ENCODE measurements at places on chromosomes 1 and 21.

- no peak for DNase-seq
Observed at GRCh38 chr1:22794647-22795365, 84.2 kb downstream of the EPHB2 start.

DNA sequence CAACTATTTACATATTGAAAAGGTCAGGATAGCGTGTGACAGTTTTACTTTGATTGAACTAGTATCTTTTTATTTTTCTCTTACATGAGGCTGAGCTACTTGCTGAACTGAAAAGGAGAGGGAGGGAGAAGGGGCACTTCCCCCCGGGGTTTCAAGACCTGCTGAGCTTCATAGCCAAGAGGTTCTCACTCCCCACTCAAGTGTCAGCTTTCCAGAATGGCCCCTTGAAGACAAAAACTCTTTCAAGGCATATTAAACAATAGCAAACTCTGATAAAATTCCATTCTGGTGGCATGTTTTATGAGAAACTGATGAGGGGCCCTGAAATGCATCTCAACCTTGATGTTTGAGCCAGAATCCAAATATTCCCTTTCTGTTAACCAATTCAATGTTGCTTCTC lies 143.0 kb downstream of the KAZN start:
- no peak for DNase-seq

- DNase-seq = no peak
Observed at GRCh38 chr1:213844632-213845031, 143.1 kb upstream of the PROX1 start.

- no peak for DNase-seq
Observed at GRCh38 chr1:63004868-63005267, 220.9 kb downstream of the ATG4C start.

DNA sequence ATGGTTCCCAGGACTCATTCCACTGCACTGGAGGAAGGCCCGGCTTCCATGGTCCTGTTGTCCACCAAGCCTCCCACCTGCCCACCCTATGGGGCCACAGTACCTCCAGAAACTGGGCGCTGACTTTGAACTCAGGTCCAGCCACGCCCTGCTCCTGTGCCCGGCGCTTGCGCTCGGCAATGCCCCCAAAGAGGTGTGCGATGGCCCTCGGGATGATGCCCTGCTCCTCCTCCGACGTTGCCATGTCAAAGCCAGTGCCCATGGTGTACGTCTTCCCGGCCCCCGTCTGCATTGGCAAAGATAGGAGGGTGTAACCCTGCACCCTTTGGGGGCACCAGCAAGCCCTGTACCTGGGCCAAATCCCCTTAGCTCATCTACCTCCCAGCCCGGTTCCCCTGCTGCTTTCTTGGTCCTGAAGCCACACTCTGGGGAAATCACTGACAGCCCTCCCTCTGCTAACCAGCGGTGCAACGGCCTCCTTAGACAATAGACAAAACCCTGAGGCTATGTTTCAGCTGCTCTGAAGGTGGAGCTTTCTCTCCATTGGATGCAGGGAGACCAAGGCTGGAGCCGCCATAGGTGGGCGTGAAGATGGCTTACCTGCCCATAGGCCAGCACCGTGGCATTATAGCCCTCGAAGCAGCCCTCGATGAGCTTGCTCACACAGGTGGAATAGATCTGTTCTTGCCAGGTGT lies 14.7 kb downstream of the KIF21B start:
- no peak for DNase-seq

- no peak for DNase-seq
Observed at GRCh38 chr1:112308716-112309115, 87.3 kb upstream of the CTTNBP2NL start.

- DNase-seq = no peak
Observed at GRCh38 chr1:26459573-26460031, 12.6 kb upstream of the HMGN2 start.

DNA sequence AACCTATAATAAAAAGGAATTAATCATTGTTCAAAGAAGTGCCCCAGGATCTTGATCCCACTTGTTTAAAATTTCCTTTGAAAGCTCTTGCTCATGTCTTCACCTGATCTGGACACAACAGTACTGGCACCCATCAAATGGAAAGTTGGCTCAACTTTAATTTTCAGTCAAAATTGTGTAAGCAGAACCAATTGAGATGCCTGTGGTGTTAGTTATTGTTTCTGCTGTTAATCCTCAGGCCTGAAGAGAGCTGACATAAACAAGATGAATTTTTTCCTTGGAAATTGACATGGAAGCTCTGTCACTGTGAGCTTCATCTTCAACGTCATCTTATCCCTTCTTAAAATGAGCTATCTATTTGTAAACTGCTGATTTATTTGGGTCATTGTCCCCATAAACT lies 88.3 kb upstream of the TNFSF4 start:
- DNase-seq = no peak

DNA sequence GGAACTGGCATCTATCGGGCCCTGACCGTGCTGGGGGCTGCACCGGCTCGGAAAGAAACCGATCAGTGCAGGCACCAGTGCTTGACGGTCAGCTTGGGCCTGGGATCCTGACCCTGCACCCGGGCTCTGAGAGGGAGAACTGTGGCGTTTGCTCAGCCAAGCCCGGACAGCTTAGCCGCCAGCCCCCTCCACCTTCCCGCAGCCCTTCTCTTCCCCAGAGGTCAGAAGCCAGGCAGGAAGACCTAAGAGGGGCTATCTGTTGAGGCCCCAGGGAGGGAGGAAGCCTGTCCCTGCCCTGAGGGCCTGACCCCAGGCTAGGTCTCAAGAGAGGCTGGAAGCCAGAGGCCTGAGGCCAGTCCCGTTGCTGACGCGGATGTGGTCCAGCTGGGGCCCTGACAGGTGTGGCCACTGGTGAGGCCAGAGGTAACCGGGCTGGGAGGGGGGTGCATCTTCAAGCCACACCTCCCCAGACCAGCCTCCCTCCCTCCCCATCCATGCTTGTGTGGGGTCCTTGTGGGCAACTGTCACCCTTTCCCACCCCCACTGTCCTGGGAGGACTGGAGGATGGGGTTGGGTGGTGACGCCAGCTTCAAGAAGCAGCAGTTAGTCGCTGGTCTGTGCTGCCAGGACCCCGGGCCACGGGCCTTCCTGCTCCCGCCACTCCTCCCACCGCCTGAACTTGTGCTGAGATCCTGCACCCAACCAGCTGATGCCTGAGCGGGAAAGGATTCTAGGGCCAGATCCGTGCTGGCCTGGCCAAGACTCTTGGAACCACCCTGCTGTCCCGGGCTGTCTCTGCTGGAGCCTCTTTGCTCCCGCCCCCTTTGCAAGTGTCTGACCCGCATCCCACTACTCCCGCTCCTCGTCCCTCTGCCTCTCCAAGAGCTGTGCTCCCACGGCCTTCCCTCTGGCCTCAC lies 2.6 kb upstream of the DVL1 start:
- DNase-seq = no peak

- DNase-seq = no peak
Observed at GRCh38 chr1:183901748-183902330, 96.9 kb downstream of the RGL1 start.

GRCh38 chr1:71667216-71667615 lies 586.4 kb upstream of the ZRANB2 start:
- DNase-seq = no peak

DNA sequence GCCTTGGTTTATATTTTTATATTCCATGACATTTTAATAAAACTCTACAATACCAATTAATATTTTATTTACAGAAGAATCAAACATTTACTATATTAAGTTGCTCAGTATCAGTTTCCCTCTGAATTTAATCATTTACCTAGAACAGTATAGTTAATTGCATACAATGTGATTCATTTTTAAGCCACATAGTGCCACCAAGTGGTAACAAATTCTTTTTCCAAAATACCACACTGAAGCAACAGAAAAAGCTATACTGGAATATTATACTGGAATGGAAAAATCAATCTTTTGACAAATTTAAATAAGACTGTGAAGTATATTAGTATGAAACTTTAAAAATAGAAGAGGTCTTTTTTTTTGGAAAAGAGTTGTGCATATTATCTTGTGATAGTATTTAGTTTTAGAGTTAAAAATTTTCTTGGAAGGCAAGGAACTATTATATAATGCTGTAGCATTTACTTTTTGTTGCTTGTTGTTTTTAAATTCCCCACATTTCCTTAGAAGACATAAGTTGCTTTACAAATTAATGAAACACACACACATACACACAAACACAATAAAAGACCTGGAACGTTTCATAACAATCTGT lies 57.3 kb downstream of the ZNF644 start:
- DNase-seq = no peak

DNA sequence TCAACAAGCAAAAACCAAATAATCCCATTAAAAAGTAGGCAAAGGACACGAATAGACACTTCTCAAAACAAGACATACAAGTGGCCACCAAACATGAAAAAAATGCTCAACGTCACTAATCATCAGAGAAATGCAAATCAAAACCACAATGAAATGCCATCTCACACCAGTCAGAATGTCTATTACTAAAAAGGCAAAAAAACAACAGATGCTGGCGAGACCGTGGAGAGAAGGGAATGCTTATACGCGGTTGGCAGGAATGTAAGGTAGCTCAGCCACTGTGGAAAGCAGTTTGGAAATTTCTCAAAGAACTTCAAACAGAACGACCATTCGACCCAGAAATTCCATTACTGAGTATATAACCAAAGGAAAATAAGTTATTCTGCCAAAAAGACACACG lies 145.1 kb upstream of the EDN2 start:
- no peak for DNase-seq

GRCh38 chr21:20997311-20997635 lies 936 bp upstream of the NCAM2 start:
- no peak for DNase-seq

DNA sequence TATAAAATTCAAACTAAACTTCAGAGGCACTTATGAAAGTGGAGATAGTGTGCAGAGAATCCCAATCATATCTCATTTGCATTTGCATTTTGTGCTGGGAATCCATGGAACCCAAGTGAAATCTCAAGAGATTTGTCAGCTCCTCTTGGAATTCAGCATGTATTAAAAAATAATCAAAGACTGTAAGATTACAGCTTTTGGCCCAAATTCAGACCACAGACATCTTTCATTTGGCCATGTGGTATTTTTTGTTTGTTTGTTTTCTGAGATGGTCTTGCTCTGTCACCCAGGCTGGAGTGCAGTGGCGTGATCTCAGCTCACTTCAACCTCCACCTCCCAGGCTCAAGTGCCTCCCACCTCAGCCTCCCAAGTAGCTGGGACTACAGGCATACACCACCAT lies 3.8 kb upstream of the CACYBP start:
- DNase-seq = no peak

- no peak for DNase-seq
Observed at GRCh38 chr1:180849031-180849775, 63.5 kb upstream of the KIAA1614 start.

- DNase-seq = no peak
Observed at GRCh38 chr1:33654267-33654834, 181.9 kb downstream of the ZSCAN20 start.

GRCh38 chr1:107952989-107953388 lies 12.0 kb downstream of the VAV3 start:
- no peak for DNase-seq

- no peak for DNase-seq
Observed at GRCh38 chr1:79323239-79324025, 316.9 kb upstream of the ADGRL4 start.

DNA sequence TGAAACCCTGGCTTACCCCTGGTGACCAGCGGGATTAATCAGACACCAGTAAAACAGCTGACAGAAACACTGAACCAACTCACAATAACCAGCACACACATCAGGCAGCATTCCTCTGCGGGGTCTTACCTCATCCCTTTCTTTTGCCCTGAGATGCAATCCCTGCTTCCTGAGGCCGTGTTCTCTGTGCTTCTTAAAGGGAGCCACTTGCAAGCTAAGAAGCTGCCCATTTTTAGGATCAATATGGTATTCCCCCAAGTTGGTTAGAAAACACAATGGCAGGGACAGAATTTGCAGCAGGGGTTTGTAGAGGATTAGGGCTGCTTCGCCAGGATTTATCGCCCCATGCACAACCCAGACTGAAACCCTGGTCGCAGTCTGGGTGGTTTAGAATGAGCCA lies 74.7 kb upstream of the OLIG2 start:
- no peak for DNase-seq

DNA sequence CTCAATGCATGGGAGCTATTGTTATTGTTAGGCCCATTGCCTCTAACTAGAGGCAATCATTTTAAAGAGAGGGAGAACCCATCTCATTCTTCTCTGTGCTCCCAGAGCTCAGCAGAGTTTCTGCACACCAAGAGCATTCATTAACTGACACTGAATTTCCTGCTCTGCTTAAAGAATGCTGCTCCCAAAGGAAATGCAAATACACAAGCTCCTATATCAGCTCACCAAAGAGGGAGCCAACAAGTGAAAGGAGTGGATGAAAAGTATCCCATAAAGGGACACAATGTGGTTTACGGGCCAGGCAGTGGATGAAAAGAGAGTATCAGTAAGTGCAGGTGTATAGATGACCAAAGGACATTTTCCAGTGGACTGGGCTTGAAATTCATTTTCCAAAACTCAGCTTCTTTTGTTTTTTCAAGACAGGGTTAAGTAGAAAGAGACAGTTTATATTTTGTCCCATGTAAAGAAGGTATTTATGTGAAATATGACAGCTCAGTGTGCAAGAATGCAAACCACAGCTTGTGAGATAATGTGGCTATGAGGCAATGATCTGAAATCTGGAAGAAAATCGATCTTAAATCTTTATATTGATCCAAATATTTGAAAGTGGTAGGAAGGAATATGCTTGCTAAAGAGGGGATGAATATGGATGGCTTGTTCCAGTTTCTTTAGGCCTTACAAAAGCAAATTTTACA lies 207.7 kb upstream of the CAMK1G start:
- DNase-seq = no peak

DNA sequence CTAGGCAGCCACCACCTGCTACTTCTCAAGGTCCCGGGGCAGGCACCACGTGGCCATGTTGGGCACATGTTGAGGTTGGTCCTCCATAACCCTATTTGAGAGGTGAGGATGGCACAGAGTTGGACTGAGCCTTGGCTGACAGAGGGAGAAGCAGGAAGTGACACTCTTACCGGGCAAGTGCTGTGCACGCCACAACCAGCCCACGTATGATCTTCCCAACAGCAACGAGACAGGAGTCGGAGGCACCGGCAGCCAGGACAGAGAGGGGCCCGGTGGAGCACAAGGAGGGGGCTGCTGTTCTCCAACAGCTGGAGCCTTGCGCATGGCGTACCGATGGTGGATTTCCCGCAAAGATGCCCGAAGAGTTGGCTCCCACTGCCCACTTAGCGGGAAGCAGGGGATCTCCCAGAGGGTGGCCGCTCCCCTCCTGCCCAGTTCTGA lies 3.4 kb downstream of the CLEC20A start:
- DNase-seq = no peak
